ENCODE measurements at places on chromosomes 11 and 22.

DNA sequence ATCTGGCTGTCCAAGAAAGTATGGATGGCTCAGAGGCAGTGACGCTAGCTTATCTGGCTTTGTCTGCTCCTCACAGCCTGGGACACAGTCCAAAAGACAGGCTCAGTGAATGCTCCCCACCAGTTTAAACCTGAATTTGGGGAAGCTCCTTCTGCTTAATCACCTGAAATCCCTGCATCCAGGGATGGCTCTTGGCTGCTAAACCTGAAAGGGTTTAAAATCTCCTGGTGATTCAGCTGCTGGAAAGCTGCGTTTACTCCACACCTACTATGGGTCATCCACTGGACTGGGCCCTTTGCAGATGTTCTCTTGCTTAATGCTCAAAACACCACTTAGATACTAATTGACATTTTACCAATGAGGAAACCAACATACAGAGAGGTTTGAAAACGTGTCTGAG lies 302.0 kb upstream of the NARS2 start:
- DNase-seq: no peak

DNA sequence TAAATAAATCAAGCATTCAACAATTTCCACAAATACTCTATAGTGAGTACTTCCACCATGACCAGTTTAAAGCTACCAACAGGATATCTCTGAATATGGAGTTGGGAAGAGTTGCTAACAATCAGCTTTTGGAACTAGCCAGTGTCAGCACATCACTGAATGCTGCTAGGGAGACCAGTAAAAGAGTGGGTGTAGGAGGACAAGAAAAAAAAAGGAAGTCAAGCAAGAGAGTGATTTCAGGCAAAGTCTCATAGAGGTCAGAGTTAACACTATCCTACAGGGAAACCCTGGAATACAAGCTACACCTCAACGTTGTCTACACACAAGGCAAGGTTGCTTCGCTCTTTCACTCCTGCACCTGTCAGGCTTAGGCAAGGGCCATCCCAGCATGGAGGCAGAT lies 24.2 kb downstream of the EIF3F start:
- no peak for DNase-seq

- DNase-seq: no peak
These were observed 135.4 kb upstream of the LARGE1 start for GRCh38 chr22:34055525-34056200.

GRCh38 chr22:34950489-34950888 lies 115.5 kb upstream of the ISX start:
- DNase-seq: no peak

Measured in NCI-H1417 treated with DMSO at 0.1 percent for 48 hours (cell line).